Trophoblast cell (in vitro differentiated cells and primary cell): ENCODE measurements at places on chromosomes 3 and 15.
A peak's percentile ranks its signal among the peaks of the same experiment; 100 is the strongest.

DNA sequence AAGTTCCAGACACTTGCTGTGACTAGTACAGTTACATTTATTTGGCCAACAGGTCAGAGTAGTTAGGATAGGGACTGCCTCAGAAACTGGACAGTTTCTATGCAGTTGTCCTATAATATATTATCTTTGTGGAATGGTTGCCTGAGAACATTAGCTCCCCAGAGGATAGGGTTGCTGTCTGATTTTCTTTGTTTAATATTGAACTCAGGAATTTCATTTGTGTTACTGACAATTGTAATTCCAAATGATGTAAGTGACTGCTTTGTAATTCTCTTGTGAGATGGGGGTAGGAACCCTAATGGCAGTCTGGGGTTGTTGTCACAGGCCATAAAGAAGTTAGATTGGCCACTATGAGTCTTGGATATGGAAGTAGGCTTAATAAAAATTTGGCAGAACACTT, 2.2 kb downstream of the NXPE3 start:
- H3K4me3 ChIP-seq: no peak overlapping the region
- H3K36me3 ChIP-seq: peaks cover 9% of the 10 kb centered on the region
- H3K27me3 ChIP-seq: no peaks in the 10 kb centered on the region

- H3K27ac ChIP-seq: no peak overlapping the region
- H3K27me3 ChIP-seq: no peaks in the 10 kb centered on the region
- peaks cover 2% of the 10 kb centered on the region for H3K36me3 ChIP-seq
- H3K4me3 ChIP-seq: no peak overlapping the region
- H3K4me1 ChIP-seq: no peaks in the 10 kb centered on the region
- no peak for DNase-seq
These were observed 14.6 kb downstream of the GABPB1 start for GRCh38 chr15:50340416-50340815.

GRCh38 chr3:101065962-101066361, 72.7 kb upstream of the ABI3BP start:
- H3K4me1 ChIP-seq: peaks cover 2% of the 10 kb centered on the region
- DNase-seq: no peak
- H3K4me3 ChIP-seq: no peak overlapping the region
- no peaks in the 10 kb centered on the region for H3K36me3 ChIP-seq

DNA sequence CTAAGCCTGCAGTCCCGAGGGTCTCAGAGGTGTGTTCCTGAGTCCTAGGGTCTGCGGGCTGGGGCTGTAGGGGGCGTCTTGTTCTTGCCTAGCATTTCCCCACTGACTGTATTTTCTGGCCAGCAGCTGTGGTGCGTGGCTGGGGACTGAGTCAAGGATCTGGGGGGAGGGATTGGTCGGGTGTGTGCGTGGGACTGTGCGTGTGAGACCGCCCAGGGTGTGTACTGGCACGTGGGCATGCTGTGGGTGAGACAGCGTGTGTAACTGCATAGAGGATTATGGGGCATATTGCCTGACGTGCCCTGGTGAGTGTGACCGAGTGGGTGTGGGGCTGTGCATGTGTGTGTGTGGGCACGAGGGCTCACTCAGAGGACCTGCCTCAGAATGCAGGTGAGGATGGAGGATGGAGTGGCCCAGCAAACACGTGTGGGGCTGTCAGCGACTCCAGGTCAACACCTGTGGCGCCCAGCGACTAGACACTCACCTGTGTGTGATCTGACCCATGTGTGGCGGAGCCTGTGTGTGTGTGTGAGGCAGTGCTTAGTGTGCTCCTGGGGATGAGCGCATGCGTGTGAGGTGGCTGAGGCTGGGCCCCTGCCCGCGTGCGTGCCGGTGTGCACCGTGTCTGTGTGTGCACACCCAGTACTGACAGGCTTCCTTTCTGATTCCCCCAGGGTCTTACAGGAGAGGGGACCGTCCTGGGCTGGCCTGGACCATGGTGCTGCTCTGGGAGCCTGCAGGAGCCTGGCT, 20.9 kb downstream of the FBLN2 start:
- H3K4me3 ChIP-seq: peak overlapping the region; percentile 39
- H3K27me3 ChIP-seq: no peaks in the 10 kb centered on the region
- H3K4me1 ChIP-seq: peaks cover 4% of the 10 kb centered on the region
- DNase-seq: no peak

- H3K4me1 ChIP-seq: no peaks in the 10 kb centered on the region
- no peaks in the 10 kb centered on the region for H3K27me3 ChIP-seq
- H3K4me3 ChIP-seq: no peak overlapping the region
- no peak for DNase-seq
- no peaks in the 10 kb centered on the region for H3K36me3 ChIP-seq
- no peak overlapping the region for H3K27ac ChIP-seq
These were observed 402.6 kb downstream of the NLGN1 start for GRCh38 chr3:173800154-173800553.

- DNase-seq: no peak
- H3K27ac ChIP-seq: no peak overlapping the region
- no peaks in the 10 kb centered on the region for H3K27me3 ChIP-seq
- no peak overlapping the region for H3K4me3 ChIP-seq
These were observed 207.9 kb upstream of the SATB1 start for GRCh38 chr3:18633002-18633401.

DNA sequence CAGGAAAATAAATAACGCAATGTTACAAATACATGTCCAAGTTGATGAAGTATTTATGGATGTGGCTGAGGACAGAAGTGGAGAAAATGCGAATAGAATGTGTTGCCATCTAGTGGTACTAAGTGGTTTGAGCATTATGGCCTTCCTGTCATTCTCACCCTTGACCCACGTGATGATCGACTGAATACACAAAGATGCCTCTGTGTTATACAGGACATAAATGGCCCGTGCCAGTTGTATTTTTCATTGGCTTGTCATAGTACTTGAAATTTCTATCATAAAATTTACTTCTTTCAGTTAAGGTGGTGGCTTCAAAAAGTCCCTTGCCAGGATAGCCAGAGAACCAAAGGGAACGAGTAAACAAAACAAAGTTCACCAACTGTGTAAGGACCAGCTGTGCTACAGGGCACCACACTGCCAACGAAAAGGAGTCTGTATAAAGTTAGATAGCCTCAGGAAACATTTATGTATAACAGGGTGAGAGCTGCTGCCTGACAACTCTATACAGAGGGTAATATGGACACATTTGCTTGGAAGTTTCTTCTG, 103.7 kb downstream of the MYH15 start:
- H3K27me3 ChIP-seq: no peaks in the 10 kb centered on the region
- H3K4me1 ChIP-seq: no peaks in the 10 kb centered on the region
- DNase-seq: peak; percentile 78
- H3K36me3 ChIP-seq: no peaks in the 10 kb centered on the region
- H3K4me3 ChIP-seq: no peak overlapping the region

DNA sequence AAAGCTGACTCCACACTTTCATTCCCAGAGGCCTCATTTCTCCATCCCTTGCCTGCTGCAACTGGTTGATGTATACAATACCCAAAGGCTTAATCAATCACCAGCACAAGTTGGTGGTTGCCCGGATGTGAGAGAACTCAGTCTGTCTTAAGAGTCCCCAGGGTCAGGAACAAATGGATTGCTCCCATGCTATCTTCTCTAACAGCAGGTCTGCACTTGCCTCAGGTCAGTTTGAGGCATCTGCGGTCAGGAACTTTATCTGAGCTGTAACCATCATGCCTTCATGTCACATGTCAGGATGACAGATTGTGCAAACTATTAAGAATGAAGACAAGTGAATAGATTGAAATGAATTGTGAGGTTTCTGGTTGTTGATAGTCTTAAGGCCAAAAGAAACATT, 56.1 kb downstream of the BFSP2 start:
- peak; percentile 59 for DNase-seq
- peak overlapping the region; percentile 86 for H3K27ac ChIP-seq
- peaks cover 22% of the 10 kb centered on the region for H3K4me1 ChIP-seq
- no peaks in the 10 kb centered on the region for H3K36me3 ChIP-seq
- H3K4me3 ChIP-seq: no peak overlapping the region

- no peak overlapping the region for H3K4me3 ChIP-seq
- H3K27me3 ChIP-seq: no peaks in the 10 kb centered on the region
- DNase-seq: no peak
- no peak overlapping the region for H3K27ac ChIP-seq
- H3K36me3 ChIP-seq: no peaks in the 10 kb centered on the region
These were observed 256.6 kb upstream of the TPRG1 start for GRCh38 chr3:188915127-188915526.
